Sigmoid colon (tissue), 7 donors: ENCODE measurements at places on chromosomes 16 and 17.

DNA sequence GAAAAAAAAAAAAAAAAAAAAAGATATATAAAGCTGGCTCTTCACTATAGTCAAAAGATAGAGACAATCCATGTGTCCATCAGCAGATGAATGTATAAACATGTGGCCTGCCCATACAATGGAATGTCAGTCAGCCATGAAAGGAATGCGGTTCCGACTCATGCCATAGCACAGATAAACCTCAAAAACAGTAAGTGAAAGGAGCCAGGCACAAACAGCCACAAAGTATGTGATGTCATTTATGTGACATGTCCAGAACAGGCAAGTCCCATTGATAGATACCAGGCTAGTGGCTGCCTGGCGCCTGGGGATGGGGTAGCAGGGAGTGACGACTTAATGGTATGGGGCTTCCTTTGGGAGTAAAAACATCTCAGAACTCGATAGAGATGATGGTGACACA lies 155.7 kb downstream of the CMIP start:
- no peak for DNase-seq

DNA sequence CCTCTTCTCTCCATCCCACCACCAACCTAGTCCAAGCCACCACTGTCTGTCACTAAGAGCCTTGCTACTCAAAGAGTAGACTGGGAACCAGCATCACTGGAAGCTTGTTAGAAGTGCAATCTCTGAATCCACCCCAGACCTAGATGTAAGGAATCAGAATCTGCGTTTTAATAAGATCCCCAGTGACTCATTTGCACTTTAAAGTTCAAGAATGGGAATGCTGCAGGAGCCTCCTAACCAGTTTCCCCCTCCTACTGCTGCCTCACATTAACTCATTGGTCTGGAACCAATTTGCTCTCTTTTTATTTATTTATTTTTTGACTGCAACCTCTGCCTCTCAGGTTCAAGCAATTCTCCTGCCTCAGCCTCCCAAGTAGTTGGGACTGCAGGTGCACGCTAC lies 19.8 kb upstream of the LYRM9 start:
- no peak for DNase-seq

DNA sequence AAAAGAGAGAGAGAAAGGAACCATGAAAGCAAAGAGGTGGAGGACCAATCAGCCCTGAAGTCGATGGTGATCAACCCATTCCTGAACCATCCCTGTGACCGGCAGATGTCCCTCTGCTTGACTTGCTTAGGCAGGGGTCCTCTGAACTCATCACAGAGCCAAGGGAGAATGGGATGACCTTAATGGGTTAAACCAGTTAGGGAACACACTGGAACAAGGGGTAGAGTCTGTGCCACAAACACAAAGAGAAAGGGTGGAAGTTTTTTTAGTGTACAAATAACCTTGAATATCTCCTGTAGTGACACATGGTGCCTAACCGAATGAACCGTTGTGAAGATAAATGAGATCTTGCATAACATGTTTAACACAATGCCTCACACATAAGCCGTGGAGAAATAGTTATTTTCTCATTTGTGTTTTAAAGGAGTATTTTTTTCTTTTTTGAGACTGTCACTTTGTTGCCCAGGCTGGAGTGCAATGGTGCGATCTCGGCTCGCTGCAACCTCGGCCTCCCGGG lies 11.2 kb downstream of the NAA60 start:
- no peak for DNase-seq

DNA sequence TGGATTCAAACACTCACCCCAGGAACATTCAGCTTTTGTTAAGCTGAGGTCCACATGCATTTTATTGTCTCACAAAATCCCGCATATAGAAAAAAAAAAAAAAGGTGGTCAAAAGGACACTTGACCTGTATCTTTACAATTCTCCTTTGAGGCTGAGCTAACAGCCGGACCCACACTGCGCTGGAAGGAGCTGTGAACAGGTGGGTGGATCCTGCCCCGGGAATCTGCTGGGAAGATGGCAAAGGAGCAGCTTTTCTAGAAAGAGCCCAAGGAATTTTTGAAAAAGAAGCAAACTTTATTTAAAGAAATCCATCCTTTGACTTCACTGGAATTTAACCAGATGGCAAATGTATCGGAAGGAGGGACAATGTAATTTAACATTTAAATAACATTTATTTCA lies 108.1 kb downstream of the ADCY9 start:
- no peak for DNase-seq

DNA sequence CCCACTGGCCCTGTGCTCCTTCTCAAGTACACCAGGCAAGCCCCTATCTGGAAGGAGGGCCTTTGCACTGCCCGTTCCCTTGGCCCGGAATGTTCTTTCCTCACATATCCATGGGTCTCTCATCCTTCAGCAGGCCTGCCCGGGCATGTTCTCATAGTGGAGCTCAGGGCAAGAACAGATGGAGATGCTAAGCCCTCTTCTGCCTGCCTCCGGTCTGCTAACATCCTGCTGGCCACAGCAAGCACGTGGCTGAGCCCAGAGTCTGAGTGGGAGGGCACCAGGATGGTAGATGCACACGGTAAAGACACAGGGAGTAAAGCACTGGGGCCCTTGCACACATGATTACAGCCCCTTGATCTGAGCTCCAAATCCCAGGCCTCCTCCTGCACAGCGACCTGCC lies 19.8 kb upstream of the ANKRD40CL start:
- DNase-seq: no peak

DNA sequence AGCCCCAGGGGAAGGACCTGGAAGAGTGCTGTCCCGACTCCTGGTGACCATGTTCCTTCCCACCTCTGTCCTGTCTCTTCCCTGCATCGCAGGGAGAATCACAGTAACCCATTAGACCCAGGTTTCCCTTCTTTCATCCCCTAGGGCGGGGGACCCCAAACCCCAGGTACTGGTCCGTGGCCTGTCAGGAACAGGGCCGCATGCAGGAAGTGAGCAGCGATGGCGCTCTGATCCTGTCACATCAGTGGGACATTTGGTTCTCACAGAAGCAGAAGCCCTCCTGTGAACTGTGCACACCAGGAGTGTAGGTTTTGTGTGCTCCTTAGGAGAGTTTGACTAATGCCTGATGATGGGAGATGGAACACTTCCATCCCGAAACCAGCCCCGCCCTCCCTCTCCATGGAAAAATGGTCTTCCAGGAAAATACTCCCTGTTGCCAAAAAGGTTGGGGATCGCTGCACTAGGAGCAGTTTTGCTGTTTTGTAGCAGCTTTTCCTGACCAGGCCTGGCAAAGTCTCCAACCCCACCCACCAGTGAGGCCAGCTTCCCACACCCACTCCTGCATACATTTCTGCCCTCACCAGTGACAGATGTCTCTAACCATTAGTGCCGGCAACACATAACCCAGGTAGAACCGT lies 10.5 kb downstream of the MNT start:
- no peak for DNase-seq

GRCh38 chr17:65109990-65110680 lies 27.0 kb upstream of the RGS9 start:
- peak; percentile 21 for DNase-seq

DNA sequence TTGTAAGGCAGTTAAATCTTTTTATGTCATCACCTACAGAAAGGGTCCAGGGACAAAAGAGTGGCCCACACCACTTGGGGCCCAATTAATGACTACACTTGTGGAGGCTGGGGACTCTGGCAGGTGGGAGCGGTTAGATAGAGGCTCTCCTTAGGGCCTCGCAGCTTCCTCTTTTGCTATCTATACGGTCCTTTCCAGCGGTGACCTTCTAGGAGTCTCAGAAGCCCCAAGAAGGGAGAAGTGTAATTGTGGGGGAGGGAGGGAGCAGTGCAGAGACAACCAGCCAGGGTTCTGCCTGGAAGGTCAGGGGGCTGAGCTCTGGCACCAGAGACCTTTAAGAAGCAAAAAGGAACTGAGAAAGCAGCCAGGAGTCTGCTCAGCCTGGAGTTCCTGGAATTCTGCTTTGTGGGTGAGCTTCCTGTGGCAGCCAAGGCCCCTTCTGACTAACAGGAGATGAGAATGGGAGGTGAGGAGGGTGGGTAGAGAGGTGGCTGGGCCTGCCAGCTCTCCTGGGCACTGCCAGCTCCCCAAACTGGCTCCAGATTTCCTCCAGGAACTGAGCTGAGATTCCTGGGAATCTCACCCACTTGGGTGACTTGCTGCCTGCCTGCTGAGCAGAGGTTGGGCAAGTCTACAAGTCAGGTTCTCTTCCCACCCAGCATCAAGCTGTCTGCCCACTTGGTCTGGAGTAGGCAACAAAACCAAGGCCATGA lies 16.3 kb upstream of the MAP3K14 start:
- peak; percentile 41 for DNase-seq

DNA sequence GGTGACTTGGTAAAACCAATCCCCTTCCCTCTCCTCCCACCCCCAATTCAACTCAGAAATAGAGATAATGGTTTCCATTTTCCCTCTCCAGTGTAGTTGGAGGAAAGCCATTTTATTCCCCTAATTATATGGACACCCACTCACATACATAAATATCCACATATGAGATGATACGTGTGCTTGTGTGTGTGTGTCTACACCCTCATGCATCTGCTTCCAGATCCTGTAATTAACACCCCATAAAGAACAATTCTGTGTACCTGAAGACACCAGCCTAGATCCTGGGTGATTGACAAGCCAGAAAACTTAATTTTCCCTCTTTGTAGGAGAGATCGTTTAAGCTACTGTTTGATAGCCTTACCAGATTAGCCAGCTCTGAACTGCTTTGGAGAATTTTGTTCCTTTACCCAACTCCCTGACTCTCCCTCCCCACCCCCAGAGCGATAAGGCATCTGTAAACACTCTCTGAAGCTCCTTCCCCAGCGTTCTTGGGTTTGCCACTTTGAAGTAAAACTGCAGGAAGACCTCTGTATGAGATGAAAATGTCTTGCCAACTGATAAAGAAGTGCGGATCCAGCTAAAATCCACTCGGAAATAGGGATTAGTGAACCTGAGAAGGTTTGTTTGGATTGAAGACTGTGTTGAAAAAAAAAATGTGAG lies 175.7 kb downstream of the RGS9 start:
- DNase-seq: no peak

- peak; percentile 25 for DNase-seq
Observed at GRCh38 chr17:77741109-77741508, 217.4 kb upstream of the TNRC6C start.

DNA sequence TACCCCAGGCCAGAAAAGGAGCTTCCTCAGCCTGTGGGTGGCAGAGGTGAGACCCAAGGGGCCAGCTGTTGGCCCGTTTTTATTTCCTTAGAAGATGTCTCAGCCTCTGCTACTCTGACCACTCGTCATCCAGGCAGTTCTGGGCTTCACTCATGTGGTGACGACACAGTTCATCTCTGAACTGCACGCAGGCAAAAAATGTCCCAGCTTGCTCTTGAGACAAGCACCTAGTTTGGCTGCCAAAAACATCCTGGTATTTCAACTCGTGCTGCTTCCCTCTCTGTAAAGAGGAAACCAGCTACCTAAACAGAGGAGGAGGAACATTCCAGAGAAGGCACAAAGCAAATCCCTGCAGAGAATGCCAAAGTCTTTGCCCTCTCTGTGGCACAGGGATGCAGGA lies 125.7 kb downstream of the XYLT1 start:
- DNase-seq: peak; percentile 96

DNA sequence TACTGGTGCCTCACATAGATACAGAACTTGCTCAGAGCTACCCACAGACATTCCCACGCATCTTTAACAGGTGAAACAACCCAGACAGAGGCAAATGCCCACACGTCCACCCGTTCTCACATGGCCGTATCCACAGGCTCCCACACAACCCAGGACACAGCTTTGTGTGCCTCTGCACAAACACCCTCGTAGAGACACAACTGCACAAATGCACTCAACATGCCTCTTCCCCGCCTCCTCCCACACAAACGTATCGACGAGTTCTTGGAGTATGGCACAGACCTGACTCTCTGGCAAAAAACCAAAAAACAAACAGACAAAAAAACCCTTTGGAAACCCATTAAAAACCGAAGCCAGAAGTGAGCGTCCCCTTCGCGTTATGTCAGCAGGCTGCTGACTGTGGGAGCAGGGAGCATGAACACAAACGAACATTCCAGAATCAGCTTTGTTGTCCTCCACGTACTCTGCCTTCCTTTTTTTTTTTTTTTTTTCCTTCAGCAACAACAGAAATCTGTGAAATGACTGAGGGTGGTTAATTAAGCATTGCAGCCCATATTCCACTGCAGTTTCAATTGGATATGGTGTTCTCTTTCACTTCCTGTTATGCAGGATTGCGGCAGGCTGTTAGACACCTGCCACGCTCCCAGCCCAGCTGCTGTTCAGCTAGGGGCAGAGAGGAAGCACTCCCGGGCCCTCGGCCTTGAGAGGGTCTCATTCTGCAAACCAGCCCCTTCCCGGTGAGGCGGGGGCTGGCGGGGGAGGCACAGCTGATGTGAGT lies 313.7 kb downstream of the MAF start:
- peak; percentile 74 for DNase-seq

- no peak for DNase-seq
Observed at GRCh38 chr17:49992933-49993422, 2.0 kb downstream of the DLX3 start.

DNA sequence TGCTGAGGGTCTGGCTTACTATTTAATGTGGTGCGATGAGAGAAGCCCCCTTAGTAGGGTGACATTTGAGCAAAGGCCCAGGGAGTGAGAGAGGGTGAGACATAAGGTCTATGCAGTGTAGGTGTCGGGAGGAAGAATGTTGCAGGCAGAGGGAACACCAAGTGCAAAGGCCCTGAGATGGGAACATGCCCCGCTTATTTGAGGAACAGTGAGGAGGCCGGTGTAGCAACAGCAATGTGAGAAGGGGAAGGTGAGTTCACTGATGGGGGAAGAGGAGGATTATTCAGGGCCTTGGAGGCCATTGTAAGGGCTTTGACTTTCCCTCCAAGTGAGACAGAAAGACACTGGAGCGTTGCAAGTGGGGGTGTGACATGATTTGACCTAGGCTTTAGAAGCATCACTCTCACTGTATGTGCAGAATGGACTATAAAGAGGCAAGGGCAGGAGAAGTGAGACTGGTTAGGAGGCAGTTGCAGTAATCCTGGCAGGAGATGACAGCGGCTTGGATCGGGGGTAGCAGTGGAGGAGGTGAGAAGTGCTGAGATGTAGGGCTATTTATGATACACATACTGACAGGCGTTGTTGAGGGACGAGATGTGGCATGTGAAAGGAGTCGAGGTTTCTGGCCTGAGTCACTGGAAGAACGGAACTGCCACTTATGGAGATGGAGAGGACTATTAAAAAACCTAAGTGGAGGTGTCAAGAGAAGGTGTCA lies 145.3 kb downstream of the SPECC1 start:
- no peak for DNase-seq

DNA sequence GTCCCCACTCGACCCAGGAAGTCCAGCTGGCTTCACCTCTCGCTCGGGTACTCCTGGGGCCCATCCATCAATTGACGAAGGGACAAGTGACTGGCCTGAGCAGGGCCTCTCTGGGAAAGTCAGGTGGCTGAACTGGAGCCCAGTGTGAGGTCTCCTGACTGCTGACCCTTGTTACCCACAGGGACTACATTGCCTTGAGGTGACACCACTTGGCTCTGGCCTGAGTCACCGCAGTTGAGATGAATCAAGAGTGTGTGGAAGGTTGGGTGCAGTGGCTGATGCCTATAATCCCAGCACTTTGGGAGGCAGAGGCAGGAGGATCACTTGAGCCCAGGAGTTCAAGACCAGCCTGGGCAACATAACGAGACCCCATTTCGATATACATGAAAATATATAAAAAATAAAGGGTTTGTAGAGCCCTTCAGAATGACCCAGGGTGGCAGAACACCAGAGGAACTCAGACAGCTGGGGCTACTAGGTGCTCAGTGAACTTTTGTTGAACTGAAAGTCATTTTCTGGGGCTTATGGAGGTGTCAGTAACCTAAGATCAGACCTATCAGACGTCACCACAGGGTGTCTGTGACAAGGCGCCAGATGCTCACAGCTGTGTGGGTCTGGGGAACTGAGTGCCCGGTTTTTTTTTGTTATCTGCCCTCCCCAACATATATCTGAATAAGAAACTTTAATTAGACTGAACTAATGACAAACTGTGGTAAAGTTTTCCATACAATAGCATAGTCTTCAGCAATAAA lies 14.8 kb upstream of the ZFP90 start:
- DNase-seq: no peak
